ENCODE measurements at places on chromosomes 12 and 14. TPM values are rescaled to one million over a fixed set of nuclear protein-coding genes. Genes with fewer than 3 reads are reported as not detected.

GRCh38 chr14:70416338-70416724, 559 bp downstream of the SYNJ2BP start:
- peak; percentile 8 for DNase-seq

DNA sequence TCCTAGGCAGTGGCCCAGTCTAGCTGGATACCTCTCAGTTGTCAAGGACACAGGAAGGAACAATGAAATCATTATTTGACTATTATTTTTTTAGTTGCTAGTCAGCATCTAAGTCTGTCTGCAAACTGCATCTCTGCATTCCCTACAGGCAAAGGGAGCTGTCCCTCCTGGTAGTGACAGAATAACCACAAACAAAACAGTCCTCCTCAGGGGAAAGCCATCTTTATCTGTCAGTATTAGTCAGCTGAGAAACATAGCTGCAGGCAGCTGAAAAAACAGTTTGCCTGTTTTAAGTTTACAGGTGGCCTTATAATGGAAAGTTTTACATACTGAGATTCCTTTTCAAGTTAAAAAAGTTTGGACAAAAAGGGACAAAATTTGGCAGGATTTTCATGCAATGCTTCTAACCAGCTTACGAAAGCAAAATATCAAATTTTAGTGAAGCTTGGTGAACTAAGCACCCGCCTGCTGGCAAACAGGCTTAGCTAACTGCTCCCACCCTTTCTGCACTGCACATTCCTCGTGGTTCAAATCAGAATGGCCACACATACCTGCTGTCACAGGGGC, 29.5 kb downstream of the SLC25A21 start:
- peak; percentile 85 for DNase-seq

DNA sequence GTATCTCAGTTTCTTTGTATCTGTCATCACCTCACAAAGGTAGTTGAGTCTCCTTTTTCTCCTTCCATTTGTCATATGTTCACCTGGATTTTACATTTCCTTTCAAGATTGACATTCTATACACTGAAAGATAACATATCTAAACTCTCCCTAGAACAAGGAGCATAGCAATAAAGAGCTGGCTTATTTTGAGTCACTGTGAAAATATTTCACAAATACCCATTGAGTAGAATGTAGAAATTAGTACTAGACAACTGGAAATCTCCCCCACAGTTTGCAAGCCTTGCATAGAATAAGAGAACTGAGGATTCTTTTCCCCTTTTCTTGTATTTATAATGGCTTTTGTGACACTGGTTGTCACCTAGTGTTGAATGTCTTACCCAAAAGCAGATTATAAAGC, 111.2 kb downstream of the KICS2 start:
- no peak for DNase-seq

DNA sequence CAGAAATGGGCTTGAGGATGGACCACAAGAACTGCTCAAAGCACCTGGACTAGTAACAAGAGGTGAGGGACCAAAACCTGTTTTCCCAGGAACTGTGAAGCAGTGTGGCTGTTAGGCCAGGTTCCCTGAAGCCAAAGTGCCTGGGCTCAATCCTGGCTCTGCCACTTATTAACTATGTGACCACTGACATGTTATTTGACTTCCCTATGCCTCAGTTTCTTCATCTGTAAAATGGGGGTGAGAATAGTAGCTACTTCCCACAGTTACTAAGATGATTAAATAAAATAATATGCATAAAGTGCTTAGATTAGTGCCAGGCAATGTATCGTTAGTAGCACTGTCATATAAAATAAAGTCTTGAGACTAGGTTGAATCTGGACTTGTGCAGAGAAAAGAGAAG, 25.6 kb downstream of the SMUG1 start:
- DNase-seq = no peak

DNA sequence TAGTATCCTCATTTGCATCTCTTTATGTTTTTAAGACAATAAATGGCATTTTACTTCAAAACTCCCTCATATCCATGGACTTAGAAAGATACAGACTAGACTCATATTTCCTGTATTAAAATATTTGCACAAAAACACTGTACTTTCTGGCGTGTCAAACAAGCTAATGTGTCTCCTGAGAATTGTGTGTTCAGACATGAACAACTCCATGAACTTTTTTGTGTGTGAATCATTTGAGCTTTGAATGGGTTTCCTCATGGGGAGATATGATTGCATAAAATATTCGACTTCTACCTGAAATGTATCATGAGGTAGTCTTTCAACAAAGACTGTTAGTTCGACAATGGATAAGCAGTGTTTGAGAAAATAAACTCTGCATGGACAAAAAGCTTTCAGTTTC, 58.8 kb downstream of the TMEM30B start:
- no peak for DNase-seq

GRCh38 chr14:55071870-55072640, 20.6 kb downstream of the MAPK1IP1L start:
- DNase-seq = peak; percentile 92

- DNase-seq = no peak
Measured at GRCh38 chr12:99137124-99137855, 492.2 kb downstream of the APAF1 start.

DNA sequence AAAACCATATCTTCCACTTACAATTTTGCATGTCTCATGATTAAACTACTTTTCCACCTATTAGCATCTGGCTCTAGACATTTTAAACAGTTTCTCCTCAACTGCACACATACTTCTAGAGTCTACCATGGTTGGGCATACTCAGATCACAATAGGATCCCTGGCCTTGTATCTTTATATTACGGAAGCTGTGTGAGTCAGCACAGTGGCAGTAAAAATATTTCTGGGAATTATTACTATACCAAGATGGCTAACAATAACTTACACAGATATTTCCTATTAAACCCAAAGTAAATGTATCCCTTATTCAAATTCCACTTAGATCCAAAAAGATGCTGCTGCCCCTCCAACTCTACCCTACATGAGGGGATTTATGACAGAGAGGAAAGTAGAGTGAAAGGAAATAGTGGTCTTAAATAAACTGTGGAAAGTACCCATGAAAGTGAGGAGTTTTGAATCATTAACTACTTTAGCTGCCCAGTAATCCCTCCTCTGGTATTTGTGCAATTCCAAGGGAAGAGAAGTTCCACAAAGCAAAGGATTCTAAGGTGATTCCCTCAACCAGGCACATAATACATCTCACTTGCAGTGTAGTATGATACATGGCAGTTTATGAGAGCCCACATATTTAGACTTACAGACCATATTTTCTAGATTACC, 14.0 kb upstream of the CPSF6 start:
- no peak for DNase-seq

- DNase-seq = no peak
Measured at GRCh38 chr12:11707535-11707934, 58.1 kb downstream of the ETV6 start.

GRCh38 chr12:130832561-130833209, 6.4 kb downstream of the STX2 start:
- DNase-seq = peak; percentile 31

GRCh38 chr12:99454539-99455172, 192.9 kb upstream of the GARIN6 start:
- no peak for DNase-seq

DNA sequence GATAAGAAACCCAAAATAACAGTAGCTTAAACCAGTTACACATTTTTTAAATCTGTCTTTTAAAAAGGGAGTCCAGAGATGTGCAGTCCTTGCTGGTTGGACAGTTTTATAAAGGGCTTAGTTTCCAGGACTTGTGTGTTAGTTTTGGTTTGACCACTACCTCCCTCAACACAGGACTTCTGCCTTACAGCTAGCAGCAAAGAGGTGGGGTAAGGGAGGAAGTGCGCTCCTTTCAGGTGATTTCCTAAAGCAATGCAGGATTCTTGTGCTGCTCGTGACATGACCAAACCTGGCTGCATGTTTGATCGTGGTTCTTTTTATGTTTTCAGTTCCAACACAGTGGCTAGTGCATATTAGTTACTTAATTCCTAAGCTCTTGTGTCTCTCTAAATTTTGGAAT, 266.2 kb downstream of the TMTC2 start:
- no peak for DNase-seq

DNA sequence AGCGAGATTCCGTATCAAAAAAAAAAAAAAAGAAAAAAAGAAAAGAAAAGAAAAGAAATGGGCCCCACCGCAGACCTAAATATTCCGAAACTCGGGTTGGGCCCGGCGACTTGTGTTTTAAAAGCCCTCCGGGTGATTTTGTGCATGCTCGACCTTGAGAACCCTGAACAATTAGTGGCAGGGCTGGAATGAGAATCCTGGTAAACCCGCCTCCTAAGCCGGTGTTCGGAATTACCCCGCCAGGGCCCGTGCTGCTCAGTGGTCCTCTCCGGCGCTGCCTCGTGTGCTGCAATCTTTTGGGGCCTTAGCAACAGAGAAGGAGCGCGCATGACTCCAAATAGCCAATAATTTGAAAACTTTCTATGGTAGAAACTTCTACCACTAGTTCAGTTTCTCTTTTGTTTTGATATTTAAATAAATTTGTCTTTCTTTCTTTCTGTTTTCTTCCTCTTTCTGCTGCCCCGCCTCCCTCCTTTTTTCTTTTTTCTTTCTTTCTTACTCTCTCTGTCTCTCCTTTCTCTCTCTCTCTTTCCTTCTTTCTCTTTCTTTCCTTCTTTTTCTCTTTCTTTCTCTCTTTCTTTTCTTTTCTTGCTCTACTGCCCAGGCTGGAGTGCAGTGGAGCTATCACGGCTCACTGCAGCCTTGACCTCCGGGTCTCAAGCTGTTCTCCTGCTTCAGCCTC, 1.5 kb upstream of the GALNT6 start:
- peak; percentile 78 for DNase-seq

GRCh38 chr12:118050972-118051910, 9.7 kb downstream of the WSB2 start:
- DNase-seq = no peak

- no peak for DNase-seq
Measured at GRCh38 chr12:113591480-113591974, 119.9 kb upstream of the LHX5 start.

DNA sequence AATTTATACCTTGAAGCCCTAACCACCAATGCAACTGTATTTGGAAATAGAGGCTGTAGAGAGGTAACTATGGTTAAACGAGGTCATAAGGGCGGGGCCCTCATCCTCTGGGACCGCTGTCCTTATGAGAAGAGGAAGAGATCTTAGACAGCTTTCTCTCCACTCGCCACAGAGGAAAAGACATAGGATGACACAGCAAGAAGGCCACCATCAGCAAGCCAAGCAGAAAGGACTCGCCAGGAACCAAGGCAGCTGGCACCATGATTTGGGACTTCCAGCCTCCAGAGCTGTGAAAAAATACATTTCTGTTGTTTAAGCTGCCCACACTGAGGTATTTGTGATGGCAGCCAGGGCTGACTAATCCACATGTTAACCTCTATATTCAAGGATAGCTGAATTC, 30.4 kb upstream of the BCAT1 start:
- DNase-seq = no peak

DNA sequence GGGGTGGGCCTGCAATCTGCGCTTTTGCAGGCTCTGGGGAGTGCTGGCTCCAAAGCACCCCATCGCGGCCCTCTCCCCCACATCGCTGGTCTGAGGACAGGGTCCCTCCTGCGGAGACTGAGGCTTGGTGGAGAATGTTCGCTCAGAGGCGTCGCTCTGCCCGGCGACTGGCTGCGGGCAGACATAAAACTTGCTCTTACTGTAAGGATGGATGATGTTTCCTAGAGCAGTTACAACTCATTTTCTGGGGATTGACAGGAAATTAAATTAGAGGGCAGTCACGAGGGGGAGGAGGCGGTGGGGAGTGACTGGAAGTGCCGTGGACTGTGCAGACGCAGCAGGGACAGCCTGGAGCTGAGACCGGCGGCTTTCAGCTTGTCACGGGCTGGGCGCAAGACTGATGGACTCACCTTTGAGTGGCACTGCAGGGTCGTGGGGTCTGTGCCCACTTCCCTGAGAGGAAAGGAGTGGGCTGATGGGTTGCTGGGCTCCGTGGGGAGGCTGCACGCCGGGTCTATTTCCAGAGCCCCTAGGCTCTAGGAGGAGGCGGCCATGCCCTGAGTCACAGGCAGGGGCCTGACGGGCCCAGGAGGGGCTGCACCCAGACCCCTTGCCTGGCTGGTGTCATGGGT, 32.8 kb downstream of the NOC4L start:
- no peak for DNase-seq

DNA sequence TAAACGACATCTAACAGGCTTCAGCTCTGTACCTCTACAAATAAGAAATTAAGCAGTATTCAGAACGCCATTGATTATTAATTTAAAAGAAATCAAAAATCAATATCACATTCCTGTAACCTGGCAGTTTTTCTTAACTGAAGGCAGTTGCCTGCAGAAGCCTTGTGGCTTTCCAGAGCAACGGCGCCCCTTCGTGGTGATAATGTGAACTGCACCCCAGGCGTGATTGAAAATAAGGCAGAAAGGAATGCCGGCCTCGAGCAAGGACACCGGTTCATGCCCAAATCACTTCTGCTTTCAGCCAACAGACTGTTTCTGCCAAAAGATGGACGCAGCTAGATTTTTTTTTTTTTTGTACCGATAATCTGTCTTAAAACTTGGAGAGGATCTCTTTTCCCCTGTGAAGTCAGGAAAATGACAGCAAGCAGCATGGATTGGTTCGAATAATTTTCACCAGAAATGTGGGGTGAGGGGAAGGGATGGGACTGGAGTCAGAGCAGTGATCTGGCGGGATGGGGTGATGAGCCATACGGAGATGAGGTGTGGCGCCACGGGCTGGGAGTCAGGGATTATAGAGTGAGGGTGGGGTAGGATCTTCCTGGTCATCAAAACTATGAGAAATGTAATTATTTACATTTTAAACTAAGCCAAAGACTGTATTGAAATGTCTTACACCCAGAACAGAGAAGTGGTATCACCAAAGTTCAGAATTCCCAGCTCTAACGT, 473.0 kb downstream of the DPF3 start:
- peak; percentile 53 for DNase-seq

- DNase-seq = no peak
Measured at GRCh38 chr14:54918427-54918826, 15.8 kb upstream of the GCH1 start.

DNA sequence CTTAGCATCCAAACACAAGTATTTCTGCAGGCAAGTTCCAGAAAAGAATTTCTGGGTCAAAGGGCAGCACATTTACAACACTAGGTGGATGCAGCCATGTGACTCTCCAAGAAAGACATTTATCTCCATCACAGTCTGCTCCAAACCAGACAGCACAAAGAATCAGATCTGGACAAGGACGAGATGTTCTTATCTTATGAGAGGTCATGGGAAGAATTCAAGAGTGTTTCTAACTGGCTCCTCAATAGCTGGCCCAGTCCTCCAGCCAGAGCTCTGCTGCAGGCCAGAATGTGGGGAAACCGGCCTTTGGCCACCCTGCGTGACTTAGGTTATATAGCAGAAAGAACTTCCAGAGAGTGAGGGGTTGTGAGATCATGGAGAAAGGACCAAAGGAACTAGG, 17.4 kb downstream of the TMEM119 start:
- no peak for DNase-seq

Gene PPP4R4
- 0.36 TPM for total RNA-seq

Gene WIF1
- not detected for total RNA-seq

Gene DAO
- total RNA-seq = not detected

Gene CMA1
- total RNA-seq = not detected

Gene TMEM179
- not detected for total RNA-seq

Gene CLEC1B
- not detected for total RNA-seq

Gene SERPINA10
- total RNA-seq = not detected

Gene IAPP
- not detected for total RNA-seq
